Mesothelial cell of epicardium (in vitro differentiated cells): ENCODE measurements at places on chromosomes 5 and 9.

- DNase-seq: no peak
- H3K4me3 ChIP-seq: no peak overlapping the region
- H3K4me1 ChIP-seq: peaks cover 5% of the 10 kb centered on the region
- no peaks in the 10 kb centered on the region for H3K27me3 ChIP-seq
Measured at GRCh38 chr5:106595864-106596263, 1074.9 kb downstream of the EFNA5 start.

GRCh38 chr5:20985754-20986153 is 997.8 kb upstream of the CDH18 start:
- no peak for DNase-seq
- H3K36me3 ChIP-seq: peaks cover 13% of the 10 kb centered on the region
- H3K4me1 ChIP-seq: no peaks in the 10 kb centered on the region
- no peak overlapping the region for H3K27ac ChIP-seq

DNA sequence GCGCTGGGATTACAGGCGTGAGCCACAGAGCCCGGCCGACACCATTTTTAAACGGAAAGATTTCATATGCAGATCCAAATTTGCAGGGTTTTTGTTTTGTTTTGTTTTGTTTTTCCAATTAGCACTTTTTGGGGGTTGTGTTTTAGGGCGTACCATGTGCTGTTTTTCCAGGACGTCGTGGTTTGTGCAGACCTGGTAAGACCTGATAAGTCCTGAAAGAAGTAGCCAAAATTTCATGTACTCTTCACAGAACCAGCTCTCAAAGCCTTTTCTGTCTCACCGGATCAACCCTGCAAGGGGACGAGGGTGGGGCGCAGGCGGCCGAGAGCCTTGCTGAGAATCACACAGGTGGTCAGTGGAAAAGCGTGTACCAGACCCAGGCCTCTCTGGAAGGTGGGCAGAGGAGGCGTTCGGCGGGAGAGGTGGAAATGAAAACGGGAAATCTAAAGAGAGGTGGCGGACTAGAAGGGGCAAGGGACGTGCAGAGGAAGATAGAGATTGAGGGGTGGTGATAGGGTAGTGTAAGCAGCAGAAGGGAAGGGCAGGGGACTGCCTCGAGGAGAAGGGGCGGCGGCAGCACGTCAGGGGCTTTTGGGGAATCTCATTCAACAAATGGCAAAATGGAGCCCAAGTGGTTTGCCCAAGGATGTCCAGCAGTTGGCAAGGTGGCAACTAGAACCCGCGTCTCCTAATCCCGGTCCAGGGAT is 1.1 kb upstream of the FAF2 start:
- H3K4me3 ChIP-seq: peak overlapping the region; percentile 91
- no peaks in the 10 kb centered on the region for H3K36me3 ChIP-seq
- peaks cover 4% of the 10 kb centered on the region for H3K27me3 ChIP-seq

DNA sequence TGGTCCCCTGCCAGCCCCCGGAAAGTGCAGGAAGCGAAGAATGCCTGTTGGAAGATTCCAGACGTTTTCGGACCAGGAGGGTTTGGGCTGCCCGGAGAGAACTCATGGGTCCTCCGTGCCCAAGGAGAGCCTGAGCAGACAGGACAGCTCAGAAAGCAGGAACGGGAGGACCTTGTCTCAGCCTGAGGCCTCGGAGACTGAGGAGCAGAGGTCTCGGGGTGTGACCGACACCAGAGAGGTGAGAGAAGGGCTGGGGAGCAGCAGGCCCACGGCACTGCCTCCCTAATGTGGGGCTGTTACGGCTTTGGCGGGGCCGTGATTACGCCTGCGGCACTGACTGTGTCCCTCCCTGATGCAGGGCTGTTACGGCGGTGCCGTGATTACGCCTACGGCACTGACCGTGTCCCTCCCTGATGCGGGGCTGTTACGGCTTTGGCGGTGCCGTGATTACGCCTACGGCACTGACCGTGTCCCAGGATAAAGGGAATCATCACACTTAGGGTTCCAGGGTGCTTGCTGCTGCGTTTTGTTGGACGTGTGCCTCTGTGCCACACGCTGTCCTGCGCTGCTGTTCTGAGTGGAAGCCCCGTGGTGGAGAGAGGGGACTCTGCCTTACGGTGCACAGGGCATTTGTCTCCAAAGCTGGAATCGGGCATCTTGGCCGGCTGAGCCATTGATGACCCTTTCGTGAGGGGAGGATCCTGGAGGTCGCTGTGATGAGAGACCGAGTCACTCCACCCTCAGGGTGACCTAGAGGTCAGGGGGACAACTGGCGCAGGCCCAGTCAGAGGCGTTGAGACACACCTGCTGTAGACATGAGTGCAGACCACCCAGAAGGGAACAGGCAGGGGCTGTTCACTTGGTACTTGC is 25.7 kb downstream of the CEP72 start:
- H3K4me3 ChIP-seq: no peak overlapping the region
- DNase-seq: no peak
- no peak overlapping the region for H3K27ac ChIP-seq
- no peaks in the 10 kb centered on the region for H3K4me1 ChIP-seq

- no peak overlapping the region for H3K4me3 ChIP-seq
- peaks cover 2% of the 10 kb centered on the region for H3K36me3 ChIP-seq
- H3K27ac ChIP-seq: peak overlapping the region; percentile 41
- no peaks in the 10 kb centered on the region for H3K27me3 ChIP-seq
- peaks cover 20% of the 10 kb centered on the region for H3K4me1 ChIP-seq
- DNase-seq: no peak
Measured at GRCh38 chr5:146560205-146560812, 44.3 kb upstream of the GPR151 start.

GRCh38 chr5:172109749-172110148 is 78.3 kb downstream of the STK10 start:
- H3K4me1 ChIP-seq: peaks cover 39% of the 10 kb centered on the region
- no peaks in the 10 kb centered on the region for H3K27me3 ChIP-seq
- H3K36me3 ChIP-seq: no peaks in the 10 kb centered on the region
- no peak for DNase-seq

DNA sequence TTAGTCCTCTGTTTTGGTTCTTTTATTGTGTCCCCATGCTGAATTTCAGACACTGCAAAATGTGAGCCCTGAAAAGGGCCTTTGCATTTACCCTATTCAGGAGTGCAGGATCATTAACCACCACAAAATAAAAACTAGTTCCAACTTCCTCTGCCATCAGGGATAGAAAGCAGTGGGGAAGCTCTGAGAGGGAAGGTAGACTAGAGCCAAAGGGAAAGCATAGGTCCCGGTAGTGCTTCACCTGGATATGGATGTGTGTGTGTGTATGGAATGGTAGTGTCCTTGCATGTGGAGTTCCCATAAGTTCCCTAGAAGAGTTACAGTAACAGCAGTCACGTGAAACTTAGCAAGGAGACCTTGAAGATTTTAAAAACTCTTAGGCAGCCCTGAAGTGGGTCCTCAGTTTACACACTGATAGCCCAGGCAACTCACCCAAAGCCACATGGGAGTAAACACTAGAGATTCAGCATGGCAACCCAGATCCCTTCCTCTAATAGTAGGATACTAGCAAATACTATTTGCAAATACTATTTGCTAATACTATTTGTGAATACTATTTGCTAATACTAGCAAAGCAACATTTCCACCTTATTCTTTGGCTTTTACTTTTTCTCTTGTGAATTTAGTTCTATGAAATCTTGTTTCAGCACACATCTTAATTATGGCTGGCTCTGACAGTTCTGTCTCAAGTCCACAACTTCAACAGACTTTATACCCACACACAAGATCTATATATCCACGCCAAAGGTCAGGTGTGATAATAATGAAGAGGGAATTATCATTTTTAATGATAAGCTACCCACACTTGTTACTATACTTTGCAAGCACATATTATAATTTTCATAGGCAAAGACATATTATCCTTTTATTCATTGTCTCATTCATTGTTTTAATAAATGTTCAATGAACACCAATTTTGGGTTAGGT is 70.4 kb upstream of the IFNE start:
- no peaks in the 10 kb centered on the region for H3K36me3 ChIP-seq
- peaks cover 65% of the 10 kb centered on the region for H3K4me1 ChIP-seq
- peaks cover 7% of the 10 kb centered on the region for H3K27me3 ChIP-seq

DNA sequence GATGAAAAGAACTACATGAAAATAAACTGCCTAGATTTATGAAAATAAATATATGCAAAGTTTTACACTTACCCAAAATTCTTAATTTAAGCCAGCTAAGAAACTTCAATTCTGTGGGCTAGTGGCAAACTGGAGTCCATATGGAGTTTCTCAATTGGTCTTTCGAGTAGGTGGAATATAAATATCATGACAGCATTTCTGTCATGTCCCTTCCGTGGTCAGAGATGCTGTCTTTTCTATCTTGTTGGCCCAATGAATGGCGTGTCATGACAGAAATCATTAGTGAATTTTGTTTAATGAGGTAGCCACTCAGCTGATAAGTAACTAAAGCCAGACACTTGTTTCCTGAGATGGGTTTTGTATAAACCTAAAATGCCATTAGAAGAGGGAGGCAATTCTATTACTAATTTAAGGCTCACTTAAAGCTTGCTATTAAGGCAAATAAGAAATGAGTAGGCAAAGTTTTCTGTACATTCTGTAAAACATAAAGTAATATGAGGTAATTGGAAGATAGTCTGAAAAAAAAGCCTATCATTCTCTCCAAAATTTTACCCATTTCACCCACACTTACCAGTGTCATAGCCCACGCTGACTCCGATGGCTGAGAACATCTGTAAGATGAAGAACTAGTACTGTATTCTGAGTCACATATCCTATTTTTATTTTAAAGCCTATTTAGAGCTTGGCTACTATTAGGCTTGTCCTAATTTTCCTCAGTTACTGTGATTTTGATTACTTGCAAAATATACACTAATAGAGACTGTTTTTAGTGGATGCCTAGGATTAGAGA is 419.3 kb upstream of the MEF2C start:
- no peak overlapping the region for H3K4me3 ChIP-seq
- H3K27ac ChIP-seq: no peak overlapping the region
- no peaks in the 10 kb centered on the region for H3K36me3 ChIP-seq
- no peaks in the 10 kb centered on the region for H3K4me1 ChIP-seq

DNA sequence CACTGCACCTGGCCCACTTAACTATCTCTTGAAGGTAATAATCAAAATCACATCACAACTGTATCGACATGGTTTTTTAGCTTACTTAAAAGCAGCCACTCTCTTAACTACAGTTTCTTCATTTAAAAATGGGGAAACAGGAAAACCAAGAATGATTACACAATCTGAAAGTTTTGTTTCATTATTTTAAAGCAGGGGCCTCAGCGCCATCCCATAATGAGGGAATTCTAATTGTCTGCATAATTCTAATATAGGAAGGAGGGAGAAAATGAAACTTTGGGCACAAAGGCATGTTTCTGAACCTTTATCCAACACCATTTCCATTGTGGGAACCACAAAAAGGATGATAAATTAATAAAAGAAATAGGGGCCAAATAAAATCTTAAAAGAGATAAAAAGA is 7.6 kb downstream of the HACD4 start:
- H3K27me3 ChIP-seq: no peaks in the 10 kb centered on the region
- DNase-seq: no peak
- H3K4me1 ChIP-seq: peaks cover 2% of the 10 kb centered on the region
- H3K36me3 ChIP-seq: peaks cover 18% of the 10 kb centered on the region
- no peak overlapping the region for H3K4me3 ChIP-seq
- H3K27ac ChIP-seq: no peak overlapping the region

GRCh38 chr9:117616431-117616831 is 87.8 kb upstream of the TLR4 start:
- H3K27ac ChIP-seq: no peak overlapping the region
- H3K27me3 ChIP-seq: peaks cover 13% of the 10 kb centered on the region
- H3K4me3 ChIP-seq: no peak overlapping the region
- DNase-seq: no peak
- no peaks in the 10 kb centered on the region for H3K36me3 ChIP-seq
- H3K4me1 ChIP-seq: no peaks in the 10 kb centered on the region

- no peak overlapping the region for H3K4me3 ChIP-seq
- H3K27ac ChIP-seq: no peak overlapping the region
- no peaks in the 10 kb centered on the region for H3K27me3 ChIP-seq
- H3K4me1 ChIP-seq: peaks cover 3% of the 10 kb centered on the region
- no peak for DNase-seq
Measured at GRCh38 chr5:29276371-29276770, 1917.1 kb upstream of the CDH6 start.

DNA sequence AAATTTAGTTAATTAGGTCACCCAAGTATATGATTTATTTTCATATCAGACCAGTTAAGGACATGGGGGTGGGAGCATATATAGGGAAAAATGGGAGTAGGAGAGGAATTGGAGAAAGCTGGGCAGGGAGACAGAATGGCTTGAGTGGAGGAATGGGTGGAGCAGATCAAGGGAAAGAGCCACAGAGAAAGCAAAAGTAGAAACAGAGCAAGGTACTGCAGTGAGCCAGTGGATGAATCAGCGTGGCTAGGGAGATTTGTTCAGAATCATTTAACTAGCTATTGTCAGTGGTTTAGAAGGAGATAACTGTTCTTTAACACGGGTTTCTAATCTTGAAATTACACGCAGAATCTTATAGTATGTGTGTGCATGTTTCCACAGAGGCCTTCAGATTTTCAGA is 37.4 kb downstream of the SNX24 start:
- peaks cover 11% of the 10 kb centered on the region for H3K36me3 ChIP-seq
- peak overlapping the region; percentile 3 for H3K27ac ChIP-seq
- peaks cover 23% of the 10 kb centered on the region for H3K4me1 ChIP-seq
